K562 (cell line): ENCODE measurements at places on chromosomes 5 and 9. TPM values are rescaled to one million over a fixed set of nuclear protein-coding genes. Genes with fewer than 3 reads are reported as not detected.

DNA sequence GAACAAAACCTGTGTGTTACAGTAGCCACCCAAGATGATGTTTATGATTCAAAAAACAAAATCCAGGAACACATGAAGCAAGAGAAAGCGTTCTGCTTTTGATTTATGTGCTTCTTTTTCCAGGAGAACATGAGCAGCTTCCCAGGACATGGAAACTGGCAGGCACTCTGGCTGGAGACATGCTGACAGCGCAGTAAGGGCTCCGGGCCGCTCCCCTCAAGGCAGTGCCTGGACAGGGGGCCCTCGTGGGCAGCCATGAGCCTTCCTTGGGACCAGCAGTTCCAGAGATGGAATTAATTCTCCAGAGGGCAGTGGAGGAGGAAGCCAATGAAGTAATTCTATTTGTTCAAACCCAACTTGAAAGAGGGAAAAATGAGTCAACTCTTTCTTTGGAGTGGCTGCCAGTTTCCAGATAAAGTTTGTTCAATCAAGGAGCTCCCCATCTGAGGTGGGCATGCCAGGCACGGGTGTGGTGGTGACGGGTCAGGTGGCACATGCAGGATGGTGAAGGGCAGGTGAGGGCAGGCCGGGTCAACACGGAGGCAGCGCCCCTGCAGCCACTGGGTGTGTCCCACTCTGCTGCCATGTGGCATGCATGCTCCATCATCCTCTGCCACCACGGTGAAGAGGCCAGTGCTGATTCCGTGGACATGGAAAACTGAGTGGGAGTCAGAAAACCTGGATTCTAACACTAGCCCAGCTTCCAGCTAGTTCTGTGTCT lies 83.8 kb downstream of the OTULIN start:
- DNase-seq, result no peak
- H3K27me3 ChIP-seq, result peaks cover 11% of the 10 kb centered on the region
- H3K4me1 ChIP-seq, result no peaks in the 10 kb centered on the region
- no peaks in the 10 kb centered on the region for H3K36me3 ChIP-seq

GRCh38 chr9:117907420-117907819 lies 203.2 kb downstream of the TLR4 start:
- no peaks in the 10 kb centered on the region for H3K36me3 ChIP-seq
- H3K27ac ChIP-seq, result no peak overlapping the region
- no peaks in the 10 kb centered on the region for H3K4me1 ChIP-seq
- no peak for DNase-seq
- H3K27me3 ChIP-seq, result no peaks in the 10 kb centered on the region

DNA sequence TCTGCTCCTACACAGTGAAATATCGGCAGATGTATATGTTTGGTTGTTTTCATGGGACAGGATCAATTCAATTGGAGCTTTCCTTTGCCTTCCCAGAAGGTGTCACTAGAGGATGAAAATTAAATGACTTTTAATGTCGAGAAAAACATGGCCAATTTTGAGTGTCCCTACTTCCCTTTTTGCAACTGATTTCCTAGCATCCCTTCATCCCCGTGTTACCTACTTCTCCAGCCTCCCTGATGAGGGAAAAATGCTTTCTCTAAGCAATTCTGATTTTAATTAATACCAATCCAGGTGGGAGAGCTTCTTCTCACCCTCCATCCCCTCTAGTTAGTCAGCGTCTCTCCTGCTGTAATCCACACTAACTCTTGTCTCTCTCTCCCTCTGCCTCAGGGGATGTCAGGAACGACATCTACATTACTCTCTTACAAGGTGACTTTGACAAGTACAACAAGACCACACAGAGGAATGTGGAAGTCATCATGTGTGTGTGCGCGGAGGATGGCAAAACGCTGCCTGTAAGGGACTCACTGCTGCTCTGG lies 64.9 kb downstream of the DOCK2 start:
- no peak overlapping the region for H3K4me3 ChIP-seq
- H3K4me1 ChIP-seq, result peaks cover 10% of the 10 kb centered on the region; the same call in 2 of the 3 replicates
- H3K27me3 ChIP-seq, result no peaks in the 10 kb centered on the region
- H3K36me3 ChIP-seq, result peaks cover 5% of the 10 kb centered on the region; the same call in 1 of the 3 replicates
- DNase-seq, result peak; percentile 25
- H3K27ac ChIP-seq, result no peak overlapping the region

The GRK6 gene
- total RNA-seq, result 114 and 122 TPM in 2 replicates

- no peak overlapping the region for H3K27ac ChIP-seq
- no peaks in the 10 kb centered on the region for H3K27me3 ChIP-seq
- no peak for DNase-seq
- no peak overlapping the region for H3K4me3 ChIP-seq
- H3K36me3 ChIP-seq, result no peaks in the 10 kb centered on the region
- H3K4me1 ChIP-seq, result no peaks in the 10 kb centered on the region
These were observed 31.8 kb upstream of the ERAP2 start for GRCh38 chr5:96844481-96844990.

The ACOT12 gene
- total RNA-seq, result not detected in 2 replicates

DNA sequence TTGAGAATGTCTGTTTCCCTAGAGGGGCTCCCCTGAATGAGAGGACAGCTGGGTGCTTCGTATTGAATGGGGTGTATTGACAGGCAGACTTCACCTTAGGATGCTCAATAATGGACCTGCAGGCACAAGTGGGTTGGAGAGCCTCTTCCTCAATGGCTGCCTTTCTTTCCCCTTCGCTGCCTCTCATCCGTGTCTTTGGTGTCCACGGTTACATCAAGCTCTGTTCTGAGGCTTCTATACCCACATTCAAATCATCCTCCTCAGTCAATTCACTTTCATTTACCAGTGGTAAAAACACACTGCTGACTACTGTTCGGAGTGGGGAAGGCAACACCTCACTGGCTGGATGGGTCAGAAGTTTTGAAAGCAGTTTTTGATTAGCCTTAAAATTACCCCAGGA lies 20.6 kb downstream of the LIX1 start:
- no peaks in the 10 kb centered on the region for H3K4me1 ChIP-seq
- no peak overlapping the region for H3K4me3 ChIP-seq
- H3K36me3 ChIP-seq, result no peaks in the 10 kb centered on the region
- no peak for DNase-seq
- no peaks in the 10 kb centered on the region for H3K27me3 ChIP-seq

- H3K27ac ChIP-seq, result no peak overlapping the region
- H3K4me3 ChIP-seq, result no peak overlapping the region
- H3K36me3 ChIP-seq, result no peaks in the 10 kb centered on the region
- DNase-seq, result no peak
- no peaks in the 10 kb centered on the region; the same call in 2 of the 3 replicates for H3K27me3 ChIP-seq
- H3K4me1 ChIP-seq, result no peaks in the 10 kb centered on the region
These were observed 99.6 kb upstream of the SPEF2 start for GRCh38 chr5:35518104-35518503.

The ROR2 gene
- total RNA-seq, result 33.6 and 33.8 TPM in 2 replicates

The COL27A1 gene
- 0.07 and 0.16 TPM in 2 replicates for total RNA-seq

DNA sequence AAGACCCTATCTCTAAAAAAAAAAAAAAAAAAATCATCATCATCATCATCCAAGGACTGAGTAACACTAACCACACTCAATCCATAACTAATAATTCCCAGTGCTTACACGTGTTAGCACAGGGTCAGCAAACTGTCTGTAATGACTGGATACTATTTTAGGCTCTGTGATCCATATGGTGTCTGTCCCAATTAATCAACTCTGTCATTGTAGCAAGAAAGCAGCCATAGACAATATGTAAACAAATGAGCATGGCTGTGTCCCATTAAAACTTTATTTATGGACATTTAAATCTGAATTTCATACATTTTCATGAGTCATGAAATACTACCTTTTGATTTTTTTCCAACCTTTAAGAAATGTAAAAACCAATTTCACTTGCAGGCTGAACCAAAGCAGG lies 148.4 kb downstream of the SIL1 start:
- H3K4me1 ChIP-seq, result no peaks in the 10 kb centered on the region
- no peak for DNase-seq
- H3K4me3 ChIP-seq, result no peak overlapping the region
- H3K27ac ChIP-seq, result no peak overlapping the region
- H3K36me3 ChIP-seq, result no peaks in the 10 kb centered on the region

GRCh38 chr9:116342941-116343340 lies 189.3 kb downstream of the PAPPA start:
- H3K36me3 ChIP-seq, result no peaks in the 10 kb centered on the region
- H3K4me3 ChIP-seq, result no peak overlapping the region
- no peaks in the 10 kb centered on the region for H3K27me3 ChIP-seq
- H3K27ac ChIP-seq, result no peak overlapping the region
- DNase-seq, result no peak

- no peaks in the 10 kb centered on the region for H3K4me1 ChIP-seq
- H3K27me3 ChIP-seq, result no peaks in the 10 kb centered on the region
- no peak overlapping the region for H3K4me3 ChIP-seq
- no peaks in the 10 kb centered on the region for H3K36me3 ChIP-seq
- DNase-seq, result no peak
These were observed 32.3 kb downstream of the GLRA1 start for GRCh38 chr5:151892393-151892792.

- DNase-seq, result no peak
- no peaks in the 10 kb centered on the region for H3K4me1 ChIP-seq
- no peaks in the 10 kb centered on the region for H3K27me3 ChIP-seq
- H3K27ac ChIP-seq, result no peak overlapping the region
These were observed 170.0 kb upstream of the DAPK1 start for GRCh38 chr9:87327575-87328125.

The RGS14 gene
- 50.3 and 55.4 TPM in 2 replicates for total RNA-seq

The PALM2AKAP2 gene
- not detected in 2 replicates for total RNA-seq

The BASP1 gene
- total RNA-seq, result 0.18 and 0.22 TPM in 2 replicates

The SPOCK1 gene
- total RNA-seq, result 0.35 TPM in 1 of 2 replicates, not detected in the other

DNA sequence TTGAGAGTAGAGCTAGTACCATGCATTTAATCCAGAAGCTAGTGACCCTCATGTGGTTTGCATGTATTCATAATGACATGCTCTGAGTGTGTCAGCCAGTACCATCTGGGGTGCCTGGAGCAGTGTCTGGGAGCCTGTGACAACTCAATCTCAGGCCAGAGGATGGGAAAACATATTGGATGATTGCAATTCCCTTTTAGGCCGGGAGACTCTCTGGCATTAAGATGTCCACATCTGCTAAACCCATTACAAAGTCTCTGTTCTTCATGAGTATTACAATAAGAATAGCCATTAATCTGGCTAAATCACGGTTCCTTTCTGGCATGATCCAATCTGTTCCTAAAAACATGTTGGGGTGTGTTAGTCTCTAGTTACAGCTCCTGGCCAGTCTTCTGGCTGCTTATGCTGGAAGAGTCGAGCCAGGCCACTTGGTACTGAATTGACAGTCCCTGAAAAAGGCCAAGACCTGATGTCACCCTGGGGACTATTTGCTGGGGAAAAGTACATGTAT lies 475.7 kb downstream of the ENC1 start:
- no peaks in the 10 kb centered on the region for H3K36me3 ChIP-seq
- DNase-seq, result no peak
- H3K27ac ChIP-seq, result no peak overlapping the region

GRCh38 chr9:133493845-133494540 lies 15.1 kb upstream of the SLC2A6 start:
- H3K4me1 ChIP-seq, result no peaks in the 10 kb centered on the region
- no peak overlapping the region for H3K27ac ChIP-seq
- no peaks in the 10 kb centered on the region for H3K36me3 ChIP-seq
- DNase-seq, result no peak
- H3K4me3 ChIP-seq, result no peak overlapping the region

The PCDHB9 gene
- total RNA-seq, result not detected in 2 replicates

The SLC1A3 gene
- 0.09 and 0.13 TPM in 2 replicates for total RNA-seq

GRCh38 chr9:94864862-94865509 lies 138.5 kb downstream of the AOPEP start:
- DNase-seq, result no peak
- H3K4me1 ChIP-seq, result peaks cover 6% of the 10 kb centered on the region
- no peak overlapping the region for H3K4me3 ChIP-seq
- no peaks in the 10 kb centered on the region for H3K27me3 ChIP-seq
- no peaks in the 10 kb centered on the region for H3K36me3 ChIP-seq

The ADAMTS19 gene
- not detected in 2 replicates for total RNA-seq

DNA sequence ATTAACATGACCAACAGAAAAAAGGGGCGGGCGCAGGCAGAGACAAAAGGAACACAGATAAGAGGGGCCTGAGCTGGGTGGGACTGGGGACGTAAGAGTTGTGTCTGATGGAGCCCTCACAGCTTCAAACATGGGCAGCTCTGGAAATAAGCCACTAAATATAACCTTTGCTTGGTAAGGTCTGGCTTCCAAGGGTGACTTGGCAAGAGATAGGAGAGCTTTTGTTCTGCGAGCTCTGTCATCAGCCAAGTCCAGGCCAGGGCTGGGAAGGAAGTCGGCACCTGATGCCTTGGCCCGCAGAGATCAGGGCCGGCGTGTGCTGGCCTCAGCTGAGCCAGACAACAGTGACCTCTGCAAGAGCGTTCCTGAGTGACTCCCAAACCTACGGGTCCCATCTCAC lies 11.8 kb downstream of the TRUB2 start:
- no peak for DNase-seq
- peaks cover 61% of the 10 kb centered on the region for H3K36me3 ChIP-seq
- H3K27ac ChIP-seq, result peak overlapping the region; percentile 13; the same call in 2 of the 3 replicates

DNA sequence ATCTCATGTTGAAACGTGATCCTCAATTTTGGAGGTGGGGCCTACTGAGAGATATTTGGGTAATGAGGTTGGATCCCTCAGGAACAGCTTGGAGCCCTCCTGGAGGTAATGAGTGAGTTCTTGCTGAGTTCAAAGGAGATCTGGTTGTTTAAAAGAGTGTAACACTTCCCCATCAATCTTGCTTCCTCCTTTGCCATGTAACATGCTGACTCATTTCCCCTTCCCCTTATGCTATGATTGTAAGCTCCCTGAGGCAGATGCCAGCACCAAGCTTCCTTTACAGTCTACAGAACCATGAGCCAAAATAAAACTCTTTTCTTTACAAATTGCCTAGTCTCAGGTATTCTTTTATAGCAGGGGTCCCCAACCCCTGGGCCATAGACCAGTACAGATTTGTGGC lies 352.3 kb downstream of the SLCO4C1 start:
- no peaks in the 10 kb centered on the region for H3K27me3 ChIP-seq
- H3K36me3 ChIP-seq, result no peaks in the 10 kb centered on the region
- H3K4me1 ChIP-seq, result no peaks in the 10 kb centered on the region
- no peak overlapping the region for H3K4me3 ChIP-seq

- no peaks in the 10 kb centered on the region for H3K27me3 ChIP-seq
- H3K36me3 ChIP-seq, result no peaks in the 10 kb centered on the region; the same call in 2 of the 3 replicates
- H3K4me3 ChIP-seq, result peak within 1 kb of the TSS; percentile 67
- H3K27ac ChIP-seq, result peak within 1 kb of the TSS; percentile 68
- peaks cover 4% of the 10 kb centered on the region; the same call in 2 of the 3 replicates for H3K4me1 ChIP-seq
- peak; percentile 92 for DNase-seq
These were observed at the start of gene ZNF484 for GRCh38 chr9:92877531-92878430. TSS of gene ZNF484 (minus strand) at chr9:92878038. CDS start at chr9:92875029, 3,009 bp downstream.

DNA sequence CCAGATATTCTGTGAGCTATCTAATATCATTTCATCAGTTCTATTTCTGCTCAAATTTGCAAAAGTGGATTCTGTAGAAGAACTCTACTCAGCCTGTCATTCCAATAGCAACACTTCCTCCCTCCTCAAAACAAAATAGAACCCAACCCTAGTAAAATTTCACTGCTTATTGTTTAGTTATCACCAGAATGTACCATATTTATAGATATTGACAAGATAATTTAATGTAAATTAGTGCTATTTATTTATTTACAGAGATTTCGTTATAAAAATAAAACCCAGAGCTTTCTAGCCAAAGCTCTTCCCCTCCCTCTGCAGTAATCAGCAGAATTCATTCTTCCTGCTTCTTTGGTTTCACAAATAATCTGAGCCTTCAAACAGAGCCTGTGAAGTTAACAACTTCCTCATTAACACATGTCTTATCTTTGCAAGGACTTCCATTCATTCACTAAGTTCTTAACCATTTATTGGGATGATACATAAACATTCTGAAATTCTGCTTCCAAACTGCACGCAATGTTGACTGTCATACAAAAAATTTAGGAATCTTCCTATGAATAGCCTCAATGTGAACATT lies 73.7 kb upstream of the PJA2 start:
- no peaks in the 10 kb centered on the region for H3K4me1 ChIP-seq
- no peaks in the 10 kb centered on the region for H3K36me3 ChIP-seq
- no peaks in the 10 kb centered on the region; the same call in 2 of the 3 replicates for H3K27me3 ChIP-seq
- DNase-seq, result no peak
- H3K4me3 ChIP-seq, result no peak overlapping the region

- no peaks in the 10 kb centered on the region for H3K36me3 ChIP-seq
- peaks cover 10% of the 10 kb centered on the region; the same call in 1 of the 2 replicates for H3K4me1 ChIP-seq
- H3K4me3 ChIP-seq, result peak overlapping the region; percentile 86
- DNase-seq, result no peak
These were observed 1.3 kb upstream of the GNAQ start for GRCh38 chr9:78032730-78033457.
